Stimulated activated CD4-positive, alpha-beta T cell treated with anti-CD3 and anti-CD28 coated beads, Interleukin-12 subunit alpha, Interleukin-12 subunit beta, amount 100 ng/mL, for 24 hours (primary cell): ENCODE measurements at places on chromosomes 11 and 22.

DNA sequence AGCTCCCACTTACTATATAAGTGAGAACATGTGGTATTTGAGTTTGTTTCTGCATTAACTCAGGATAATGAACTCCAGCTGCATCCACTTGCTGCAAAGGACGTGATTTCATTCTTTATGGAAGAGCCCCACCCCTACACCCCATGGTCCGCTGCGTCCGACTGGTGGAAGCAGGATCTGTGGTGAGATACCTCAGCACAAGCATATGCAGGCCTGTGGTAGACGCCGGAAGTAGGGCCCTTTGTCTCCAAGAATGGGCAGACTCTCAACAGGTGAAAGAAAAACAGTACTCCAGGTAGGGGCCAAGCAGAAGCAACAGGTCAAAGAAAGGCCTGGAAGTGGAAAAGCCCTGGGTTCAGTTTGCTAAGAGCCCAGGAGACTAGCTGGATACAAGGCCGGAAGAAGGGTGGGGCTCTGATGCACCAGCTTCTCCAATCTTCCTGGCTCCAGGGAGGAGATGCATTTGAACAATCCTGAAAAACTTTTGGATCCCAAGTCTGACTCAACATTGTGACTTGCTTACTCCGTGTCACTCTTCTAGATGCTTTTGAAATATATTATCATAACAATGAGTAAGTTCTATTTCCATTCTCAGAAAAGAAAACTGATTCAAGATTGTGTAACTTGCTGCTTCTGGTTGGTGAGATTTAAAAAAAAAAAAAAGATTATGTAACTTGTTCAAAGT is 30.4 kb downstream of the NEAT1 start:
- DNase-seq: no peak

- DNase-seq: no peak
Observed at GRCh38 chr11:66570079-66570849, 1.9 kb upstream of the CTSF start.

DNA sequence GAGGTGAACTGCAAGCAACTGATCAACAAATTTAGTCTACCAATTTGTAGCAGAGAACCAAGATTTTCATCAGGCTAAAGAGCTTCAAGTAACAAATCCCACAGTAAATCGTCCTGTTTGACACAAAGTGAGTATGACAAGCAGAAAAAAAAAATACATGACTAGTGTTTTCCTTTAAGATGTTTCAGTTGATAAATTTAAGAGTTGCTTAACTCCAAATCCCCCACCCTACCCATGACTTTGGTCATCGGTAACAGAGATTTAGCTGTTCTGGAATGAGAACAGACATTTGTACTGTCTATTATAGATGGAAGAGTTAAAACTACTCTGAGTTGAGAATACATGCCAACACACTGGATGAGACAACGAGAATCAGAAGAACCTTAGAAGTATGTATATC is 165.0 kb upstream of the MTMR2 start:
- no peak for DNase-seq

DNA sequence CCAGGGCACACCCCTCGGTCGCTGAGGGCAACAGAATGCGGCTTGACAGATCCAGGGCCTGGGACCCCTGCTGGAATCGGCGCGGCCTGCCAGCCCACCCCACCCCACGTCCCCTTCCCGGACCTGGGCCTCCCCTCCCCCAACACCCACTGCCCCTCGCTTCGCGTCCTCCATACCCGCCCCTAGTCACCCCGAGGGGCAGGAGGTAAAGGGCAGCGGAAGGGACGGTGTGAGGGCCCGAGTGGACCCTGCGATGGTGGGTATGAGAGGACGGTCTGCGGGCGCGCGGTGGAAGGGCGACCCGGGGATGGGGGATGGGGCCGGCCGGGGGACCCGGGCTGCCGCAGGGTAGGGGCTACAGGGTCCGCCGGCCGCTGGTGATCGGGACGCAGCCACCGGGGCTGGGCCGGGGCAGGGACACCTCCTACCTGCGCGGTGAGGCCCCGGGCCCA is 311 bp downstream of the APBB1 start:
- DNase-seq: no peak

- DNase-seq: no peak
Observed at GRCh38 chr11:24828938-24829605, 332.2 kb downstream of the LUZP2 start.

DNA sequence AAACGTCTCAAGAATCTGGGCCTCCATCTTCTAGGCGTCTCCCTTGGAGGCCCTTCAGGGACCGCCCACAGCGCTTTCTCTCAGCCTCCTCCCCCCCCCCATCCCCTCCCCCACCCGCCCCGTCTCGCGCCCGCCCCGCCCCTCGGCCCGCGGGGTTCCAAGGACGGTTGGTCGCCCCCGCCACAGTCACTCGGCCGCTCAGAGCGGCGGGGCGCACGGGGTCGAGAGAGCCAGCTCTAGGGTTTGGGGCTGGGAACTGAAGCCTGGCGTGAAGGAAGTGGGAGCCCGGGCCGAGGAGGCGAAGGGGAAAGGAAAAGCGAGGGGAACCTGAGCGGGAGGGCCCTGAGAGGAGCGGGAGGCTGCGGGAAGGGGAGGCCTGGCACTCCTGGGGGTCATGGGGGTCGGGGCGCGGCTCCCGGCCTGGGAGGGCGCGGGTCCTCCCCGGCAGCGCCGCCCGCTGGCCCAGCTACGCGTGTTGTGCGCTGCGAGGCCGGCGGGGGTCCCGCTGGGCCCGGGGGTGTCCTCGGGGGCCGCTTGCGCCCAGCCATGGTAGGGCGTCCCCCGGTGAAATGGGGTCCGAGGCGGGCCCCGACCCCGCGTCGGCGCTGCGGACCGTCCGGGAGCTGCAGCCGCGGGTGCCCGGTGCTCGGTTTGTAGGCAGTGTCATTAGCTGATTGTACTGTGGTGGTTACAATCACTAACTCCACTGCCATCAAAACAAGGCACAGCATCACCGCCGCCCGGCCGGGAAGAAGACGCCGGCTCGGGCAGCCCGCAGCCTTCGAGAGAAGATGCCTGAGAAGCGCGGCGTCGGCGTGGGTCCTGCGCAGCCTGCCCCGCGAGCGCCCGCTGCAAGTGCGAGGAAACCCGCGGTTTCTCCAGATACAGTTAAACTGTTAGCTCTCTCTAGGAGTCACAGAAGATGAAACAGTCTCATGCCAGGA is at the start of gene BTG4:
Gene BTG4 (minus strand): TSS at position 91 of the 944 bp plus-strand sequence. CDS start 13,610 bp downstream, outside the sequence.
- DNase-seq: no peak

DNA sequence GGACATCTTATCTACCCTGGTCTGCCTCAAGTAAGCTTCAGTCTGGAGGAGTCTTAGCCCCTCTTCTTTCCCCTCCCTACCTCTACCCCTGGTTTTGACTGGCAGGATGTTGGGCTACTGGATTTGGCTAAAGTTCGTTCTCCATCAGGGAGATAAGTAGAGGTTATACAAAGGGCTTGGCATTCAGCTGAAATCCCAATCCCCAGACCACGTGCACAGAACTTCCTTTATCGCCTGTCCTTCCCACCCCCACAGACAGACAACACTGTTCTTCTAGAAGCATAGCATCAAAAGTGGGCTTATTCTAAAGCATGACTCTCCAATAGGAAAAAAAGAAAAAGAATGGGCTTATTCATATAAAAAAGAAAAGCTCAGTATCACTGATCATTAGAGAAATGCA is 7.8 kb downstream of the PRG3 start:
- no peak for DNase-seq

GRCh38 chr11:19199771-19200170 is 2.0 kb downstream of the CSRP3 start:
- no peak for DNase-seq

GRCh38 chr22:49577168-49578060 is 250.3 kb downstream of the BRD1 start:
- no peak for DNase-seq

GRCh38 chr22:41834005-41834944 is 1.4 kb downstream of the SREBF2 start:
- DNase-seq: no peak

GRCh38 chr11:115298300-115299012 is 205.8 kb downstream of the CADM1 start:
- DNase-seq: no peak

GRCh38 chr22:21690401-21690801 is 24.6 kb downstream of the PPIL2 start:
- DNase-seq: no peak

GRCh38 chr22:30866811-30867271 is 101.7 kb downstream of the MORC2 start:
- DNase-seq: no peak

DNA sequence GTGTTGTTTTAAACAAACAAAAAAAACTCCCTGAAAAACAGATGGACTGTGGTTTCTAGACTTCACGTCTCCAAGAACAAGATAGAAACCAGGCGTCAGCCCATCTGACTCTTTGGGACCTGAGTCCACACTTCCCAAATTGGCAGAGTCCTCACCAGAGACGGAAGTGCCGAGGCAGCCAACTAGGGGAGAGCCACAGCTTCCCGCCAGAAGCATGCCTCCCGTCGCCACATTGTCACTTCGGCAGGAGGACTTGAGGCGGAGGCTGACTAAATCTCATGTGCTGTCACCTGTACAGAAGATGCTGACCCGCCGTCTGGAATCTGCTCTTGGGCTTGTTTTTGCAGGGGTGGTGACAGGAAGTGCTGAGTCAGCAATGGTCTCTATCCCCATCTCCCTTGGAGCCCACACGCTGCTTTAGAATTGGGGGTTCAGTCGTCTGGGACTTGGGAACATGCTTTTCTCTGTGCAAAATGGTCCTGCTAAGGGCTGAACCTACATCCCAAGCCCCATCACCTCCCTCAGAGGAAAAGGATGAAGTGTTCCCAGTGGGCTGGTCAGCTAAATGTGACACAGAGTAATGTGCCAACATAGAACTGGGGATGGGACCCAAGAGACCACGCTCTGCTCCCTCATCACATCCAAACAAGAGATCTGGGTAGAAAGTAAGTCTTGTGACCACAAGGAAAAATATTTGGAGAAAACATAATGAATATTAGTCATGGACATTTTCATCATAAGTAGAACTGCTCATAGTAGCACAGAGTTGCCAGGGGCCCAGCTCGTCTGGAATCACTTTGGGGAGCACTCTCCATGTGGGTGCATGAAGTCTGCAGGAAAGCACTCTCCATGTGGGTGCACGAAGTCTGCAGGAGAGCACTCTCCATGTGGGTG is 152.9 kb downstream of the SNX19 start:
- DNase-seq: no peak

DNA sequence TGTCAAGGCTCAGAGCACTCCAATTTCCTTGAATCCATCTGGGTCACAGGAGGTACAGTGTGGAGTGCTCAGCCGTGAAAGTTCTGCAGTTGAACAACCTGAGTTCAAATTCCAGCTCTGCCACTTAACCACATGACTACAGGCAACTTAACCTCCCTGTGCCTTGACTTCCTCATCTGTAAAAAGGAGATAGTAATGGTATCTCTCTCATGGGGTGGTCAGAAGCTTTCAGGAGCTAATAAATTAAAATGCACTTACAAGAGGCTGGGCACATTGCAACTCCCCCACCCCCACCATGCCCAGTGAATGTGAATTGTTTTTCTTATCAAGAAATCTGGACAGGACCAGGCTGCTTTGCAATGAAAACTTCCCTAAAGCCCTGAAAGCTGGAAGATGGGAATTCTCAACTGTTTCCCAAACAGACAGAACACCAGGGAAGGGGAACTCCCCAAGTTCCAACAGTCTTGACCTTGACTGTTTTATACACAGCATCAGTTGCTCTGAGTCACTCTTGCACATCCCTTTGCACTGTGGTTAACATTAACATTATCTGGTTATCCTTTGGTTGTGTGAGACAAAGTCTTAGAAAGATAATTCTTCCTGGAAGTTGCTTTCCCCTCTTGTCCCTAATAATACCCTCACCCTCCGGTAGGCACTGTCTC is 137.0 kb downstream of the SLC1A2 start:
- DNase-seq: no peak

- DNase-seq: no peak
Observed at GRCh38 chr11:14340721-14341120, 18.3 kb downstream of the RRAS2 start.

DNA sequence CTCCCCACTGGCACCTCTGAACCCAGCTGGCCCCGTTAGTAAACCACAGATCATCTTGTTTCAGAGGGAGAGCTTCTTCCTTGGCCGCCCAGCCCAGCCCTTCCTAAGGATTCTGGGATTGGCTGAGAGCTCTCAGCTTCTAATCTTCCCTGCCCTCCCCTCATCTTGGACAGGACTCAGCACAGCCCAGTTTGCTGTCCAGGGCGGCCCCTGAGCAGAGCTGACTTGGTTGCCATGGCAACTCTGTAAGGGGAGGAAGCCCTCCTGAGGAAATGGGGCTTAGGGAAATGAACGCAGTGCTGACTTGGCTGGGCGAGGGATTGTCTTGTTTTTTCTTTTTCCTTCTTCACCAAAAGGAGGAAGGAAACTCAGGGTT is 4.6 kb downstream of the APOL4 start:
- DNase-seq: no peak

- no peak for DNase-seq
Observed at GRCh38 chr11:3002871-3003270, 10.7 kb upstream of the NAP1L4 start.

DNA sequence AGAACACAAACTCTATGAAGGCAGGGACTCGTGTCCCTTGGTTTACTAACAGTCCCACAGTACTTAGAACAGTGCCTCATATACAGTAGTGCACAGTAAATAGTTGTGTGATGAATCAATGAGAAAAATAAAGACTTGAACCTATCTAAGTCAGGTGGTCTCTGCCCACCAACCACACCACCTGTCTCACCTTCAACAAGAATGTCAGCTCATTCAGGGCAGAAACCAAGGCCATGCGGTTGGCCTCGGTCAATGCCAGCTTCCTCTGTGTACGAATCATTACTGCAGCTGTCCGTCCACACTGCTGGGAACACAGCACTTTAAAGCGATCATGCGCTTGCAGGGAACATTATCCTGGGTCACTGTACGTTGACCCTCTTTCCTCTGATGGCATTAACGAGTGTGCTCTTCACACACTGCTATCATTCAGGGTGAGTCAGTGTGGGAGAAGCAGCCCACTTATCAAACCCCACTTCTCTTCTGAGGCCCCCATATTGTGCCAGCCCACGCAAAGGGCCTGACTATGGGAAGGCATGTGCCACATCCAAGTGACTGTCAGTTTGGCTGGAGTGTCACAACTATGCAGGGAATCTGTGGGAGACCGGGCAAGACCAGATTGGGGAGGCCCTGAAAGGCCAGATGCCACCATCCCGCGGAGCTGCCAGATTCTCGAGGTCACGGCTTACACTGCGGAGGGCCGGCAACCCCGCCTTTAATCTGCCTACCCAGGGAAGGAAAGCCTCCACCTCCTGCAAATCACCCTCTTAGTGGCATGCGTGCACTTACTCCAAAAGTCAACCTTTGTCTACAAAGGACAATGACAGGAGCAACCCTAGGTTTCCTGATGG is 36.1 kb downstream of the LARGE1 start:
- DNase-seq: no peak

DNA sequence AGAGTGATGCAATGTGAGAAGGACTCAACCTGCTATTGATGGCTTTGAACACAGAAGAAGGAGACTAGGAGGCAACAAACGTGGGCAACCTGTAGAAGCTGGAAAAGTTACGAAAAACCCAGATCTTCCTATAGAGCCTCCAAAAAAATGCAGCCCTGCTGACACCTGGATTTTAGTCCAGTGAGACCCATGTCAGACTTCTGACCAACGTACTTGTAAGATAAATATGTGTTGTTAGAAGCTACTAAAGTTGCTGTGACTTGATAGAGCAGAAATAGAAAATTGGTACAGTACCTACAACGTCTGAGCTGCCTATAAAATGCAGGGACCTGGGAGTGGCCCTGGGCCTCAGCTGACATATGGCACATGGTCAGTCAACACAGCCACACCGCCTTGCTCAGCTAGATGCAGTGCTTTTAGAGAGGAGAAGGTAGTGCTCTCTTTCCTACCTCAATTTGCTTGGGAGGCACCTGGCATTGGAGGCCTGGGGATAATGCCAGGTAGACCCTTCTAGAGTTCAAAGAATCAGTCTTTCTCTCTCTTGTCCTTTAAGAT is 97.4 kb downstream of the ARL14EP start:
- DNase-seq: no peak

GRCh38 chr11:117519590-117519989 is 191.9 kb downstream of the CEP164 start:
- no peak for DNase-seq
